RWPE2 (cell line): ENCODE measurements at places on chromosomes 7 and 10.

DNA sequence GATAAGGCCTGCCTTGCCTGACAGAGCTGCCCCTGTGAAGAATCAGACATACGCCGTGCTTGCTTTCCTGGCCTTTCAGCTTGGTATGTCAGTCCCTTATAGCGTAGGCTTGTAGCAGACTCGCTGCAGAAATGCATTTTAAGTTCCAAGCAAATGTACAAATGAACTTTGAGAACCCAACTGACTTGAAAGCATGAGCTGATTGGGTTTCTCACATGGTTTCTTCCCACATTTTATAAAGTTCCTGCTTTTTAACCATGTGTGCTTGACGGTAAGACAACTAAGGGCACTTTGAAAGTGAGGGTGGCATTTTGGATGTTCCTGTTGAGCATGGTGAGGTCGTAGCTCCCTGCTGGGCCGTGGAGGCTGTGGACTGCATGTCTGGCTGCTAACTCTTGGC, 62.6 kb downstream of the CCNY start:
- no peak for DNase-seq

GRCh38 chr10:76540786-76541185, 1096.8 kb downstream of the KCNMA1 start:
- DNase-seq = no peak

GRCh38 chr10:26217396-26218086, 967 bp downstream of the GAD2 start:
- DNase-seq = no peak

- no peak for DNase-seq
These were observed 26.1 kb upstream of the EPC1 start for GRCh38 chr10:32373031-32373430.

DNA sequence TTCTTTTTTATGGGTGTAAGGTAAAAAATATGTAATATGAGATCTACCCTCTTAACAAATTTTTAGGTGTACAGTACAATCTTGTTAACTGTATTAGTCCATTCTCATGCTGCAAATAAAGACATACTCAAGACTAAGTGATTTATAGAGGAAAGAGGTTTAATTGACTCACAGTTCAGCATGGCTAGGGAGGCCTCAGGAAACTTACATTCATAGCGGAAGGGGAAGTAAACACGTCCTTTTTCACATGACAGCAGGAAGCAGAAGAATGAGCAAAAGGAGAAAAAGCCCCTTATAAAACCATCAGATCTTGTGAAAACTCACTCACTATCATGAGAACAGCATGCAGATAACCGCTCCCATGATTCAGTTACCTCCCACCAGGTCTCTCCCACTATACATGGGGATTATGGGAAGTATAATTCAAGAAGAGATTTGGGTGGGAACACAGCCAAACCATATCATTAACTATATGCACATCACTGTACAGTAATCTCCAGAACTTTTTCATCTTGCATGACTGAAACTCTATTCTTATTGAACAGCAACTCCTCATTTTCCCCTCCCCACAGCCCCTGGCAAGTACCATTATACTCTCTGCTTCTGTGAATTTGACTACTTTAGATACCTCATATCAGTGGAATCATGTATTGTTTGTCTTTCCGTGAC, 127.4 kb downstream of the WNT2 start:
- DNase-seq = no peak

DNA sequence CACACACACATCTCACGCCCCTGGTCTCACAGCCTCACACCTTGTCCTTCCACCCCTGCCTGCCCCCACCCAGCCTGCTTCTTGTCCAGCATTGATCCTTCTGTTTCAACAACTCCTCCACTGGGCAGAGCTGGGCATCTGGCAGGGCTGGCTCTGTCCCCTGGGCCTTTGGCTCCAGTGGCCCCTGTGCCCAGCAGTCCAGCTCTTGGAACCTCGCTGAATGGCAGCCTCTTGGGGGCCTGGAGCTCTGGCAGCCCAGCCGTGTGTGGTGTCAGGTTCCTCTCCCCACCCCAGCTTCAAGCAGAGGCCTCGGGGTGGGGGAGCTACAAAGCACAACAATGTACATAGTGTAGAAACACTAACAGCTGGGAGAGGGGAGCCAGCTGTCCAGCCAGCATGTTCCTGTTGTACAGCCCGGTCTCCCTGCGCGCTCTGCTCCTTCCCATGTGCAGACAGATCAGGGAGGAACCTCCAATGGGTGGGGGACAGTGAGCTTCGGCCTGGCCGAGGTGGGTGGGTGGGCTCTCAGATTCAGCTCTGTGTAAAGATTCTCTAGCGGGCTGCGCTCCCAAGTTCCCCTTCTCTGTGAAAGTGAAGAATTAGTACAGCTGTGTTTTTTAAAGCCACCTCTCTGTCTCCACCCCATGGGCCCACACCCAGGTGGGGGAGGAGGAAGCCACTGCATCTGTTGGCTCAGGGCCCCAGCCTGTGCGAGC, 19.4 kb downstream of the ZMIZ2 start:
- no peak for DNase-seq

GRCh38 chr7:117565226-117565625, 85.4 kb downstream of the CFTR start:
- no peak for DNase-seq

DNA sequence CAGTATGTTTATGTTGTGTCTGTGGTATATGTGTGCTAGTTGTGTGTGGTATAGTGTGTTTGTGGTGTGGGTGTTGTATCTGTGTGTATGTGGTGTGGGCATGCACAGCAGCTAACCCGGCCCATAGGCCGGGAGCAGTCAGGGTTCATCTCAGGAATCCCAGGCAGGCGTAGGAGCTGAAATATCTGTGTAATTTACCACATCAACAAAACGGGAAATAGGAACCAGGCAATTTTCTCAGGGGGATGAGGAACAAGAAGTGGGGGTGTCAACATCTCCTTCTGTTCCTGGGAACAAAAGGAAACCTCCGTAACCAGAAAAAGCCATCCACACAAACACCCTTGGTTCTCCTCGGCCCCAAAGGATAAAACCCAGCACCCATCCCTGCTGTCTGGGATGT, 24.5 kb upstream of the ZNF488 start:
- no peak for DNase-seq

- no peak for DNase-seq
These were observed 102.3 kb downstream of the MKX start for GRCh38 chr10:27643301-27643700.

DNA sequence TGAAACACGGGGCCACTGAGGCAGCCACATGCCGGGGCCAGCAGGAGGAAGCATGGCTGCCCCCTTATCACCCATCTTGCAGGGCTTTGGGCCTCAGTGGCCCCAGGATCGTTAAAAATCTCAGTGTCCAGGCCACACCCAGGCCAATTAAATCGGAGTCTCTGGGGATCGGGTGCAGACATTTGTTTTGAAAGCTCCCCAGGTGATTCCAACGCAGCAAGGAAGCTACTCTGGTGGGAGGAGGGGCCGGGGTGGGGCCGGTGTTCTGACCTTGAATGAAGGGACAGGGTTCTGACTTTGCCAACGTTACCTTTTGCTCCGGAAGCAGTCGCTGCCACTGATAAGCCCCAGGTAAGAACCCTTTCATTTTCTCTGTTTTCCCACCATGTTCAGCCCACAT, 412.3 kb upstream of the FOXK1 start:
- no peak for DNase-seq

GRCh38 chr10:7329219-7329618, 81.6 kb downstream of the SFMBT2 start:
- no peak for DNase-seq

- DNase-seq = no peak
These were observed 29.3 kb upstream of the GTF2IRD1 start for GRCh38 chr7:74424291-74424880.

DNA sequence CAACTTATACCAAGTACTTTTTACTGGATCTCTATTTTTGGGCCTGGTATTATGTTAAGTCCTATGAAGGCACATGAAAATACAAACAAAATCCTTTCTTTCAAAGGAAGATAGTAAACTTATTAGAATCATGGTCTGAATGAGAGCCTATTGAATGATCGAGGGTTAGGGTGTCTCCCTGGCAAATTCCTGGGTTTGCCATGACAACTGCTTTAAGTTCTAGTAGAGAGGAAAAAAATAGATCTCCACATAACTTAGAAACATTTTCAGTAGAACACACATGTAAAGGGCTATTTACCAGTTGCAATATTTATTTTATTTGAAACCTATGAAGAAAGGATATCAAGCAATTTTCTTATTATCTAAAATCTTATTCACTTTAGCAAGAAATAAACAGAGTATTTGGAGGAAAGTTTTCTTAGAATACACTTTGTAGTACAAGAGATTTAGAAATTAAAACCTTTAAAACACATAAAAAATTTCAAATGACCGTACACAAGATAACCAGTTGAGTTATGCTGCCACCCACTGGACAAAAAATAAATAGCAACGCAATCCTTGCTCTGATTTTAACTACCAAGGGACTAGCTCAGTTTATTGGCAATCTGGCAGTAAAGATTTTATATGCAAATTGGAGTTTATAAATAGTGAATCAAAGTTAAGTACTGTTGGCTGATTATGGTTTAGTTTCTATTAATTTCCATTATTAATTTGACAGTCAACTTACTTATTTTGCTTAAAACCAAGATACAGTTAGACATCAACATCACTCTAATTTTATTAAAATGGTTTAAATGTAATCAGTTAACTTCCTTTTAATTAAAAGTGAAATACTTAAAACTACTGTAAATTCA, 33.9 kb downstream of the CACUL1 start:
- DNase-seq = no peak

DNA sequence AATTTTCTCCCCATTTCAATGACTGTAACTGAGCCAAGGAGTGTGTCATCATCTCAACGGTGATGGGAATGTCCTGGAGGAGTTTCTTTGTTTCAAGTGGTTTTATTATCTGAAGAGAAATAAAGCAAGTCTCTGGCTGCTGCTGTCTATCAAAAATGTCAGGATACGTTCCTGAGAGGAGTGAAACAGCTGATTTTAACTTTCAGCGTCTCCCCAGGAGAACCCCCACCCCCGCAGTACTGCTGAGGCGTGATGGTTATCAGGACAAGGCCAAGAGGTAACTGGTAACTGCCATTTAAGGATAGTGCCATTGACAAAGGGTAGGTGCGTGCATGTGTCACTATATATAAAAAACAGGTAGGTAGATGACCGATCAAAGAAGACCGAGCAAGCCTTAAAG, 70.3 kb upstream of the LRGUK start:
- DNase-seq = no peak

- DNase-seq = no peak
These were observed 241.5 kb downstream of the PHTF2 start for GRCh38 chr7:78039790-78040776.

GRCh38 chr7:112515989-112516388, 35.2 kb downstream of the LSMEM1 start:
- no peak for DNase-seq

- peak; percentile 76 for DNase-seq
These were observed 12.7 kb downstream of the HNRNPF start for GRCh38 chr10:43396061-43396927.

DNA sequence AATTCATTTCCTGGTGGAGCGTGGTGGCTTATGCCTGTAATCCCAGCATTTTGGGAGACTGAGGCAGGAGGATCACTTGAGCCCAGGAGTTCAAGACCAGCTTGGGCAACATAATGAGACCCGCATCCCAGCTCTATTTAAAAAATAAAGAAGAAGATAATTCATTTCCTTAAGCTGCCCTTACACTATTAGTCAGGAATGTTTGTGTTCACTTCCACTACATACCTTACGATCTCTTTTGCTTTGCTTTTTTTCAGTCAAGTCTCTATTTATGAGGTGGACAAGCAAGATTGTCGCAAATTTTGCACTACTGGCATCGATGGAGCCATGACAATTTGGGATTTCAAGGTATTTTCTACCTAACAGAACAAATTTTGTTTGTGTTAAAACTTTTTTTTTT, 11.2 kb upstream of the ARPC1B start:
- no peak for DNase-seq

DNA sequence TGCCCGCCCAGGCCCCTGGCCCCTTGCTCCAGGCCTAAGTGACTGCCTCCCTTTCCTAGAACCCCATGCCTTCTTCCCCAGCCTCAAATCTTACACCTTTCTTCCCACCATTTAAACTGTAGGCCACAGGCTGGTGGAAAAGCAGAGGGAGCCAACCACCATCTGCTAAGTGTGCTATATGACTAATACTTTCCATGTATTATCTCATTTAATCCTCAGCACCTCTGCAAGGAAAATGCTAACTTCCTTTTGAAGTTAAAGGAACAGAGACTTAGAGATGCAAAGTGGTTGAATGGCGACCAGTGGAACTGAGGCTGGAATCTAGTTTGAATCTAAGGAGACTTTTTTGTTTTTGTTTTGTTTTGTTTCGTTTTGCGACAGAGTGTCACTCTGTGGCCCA, 17.8 kb upstream of the MTPAP start:
- no peak for DNase-seq

DNA sequence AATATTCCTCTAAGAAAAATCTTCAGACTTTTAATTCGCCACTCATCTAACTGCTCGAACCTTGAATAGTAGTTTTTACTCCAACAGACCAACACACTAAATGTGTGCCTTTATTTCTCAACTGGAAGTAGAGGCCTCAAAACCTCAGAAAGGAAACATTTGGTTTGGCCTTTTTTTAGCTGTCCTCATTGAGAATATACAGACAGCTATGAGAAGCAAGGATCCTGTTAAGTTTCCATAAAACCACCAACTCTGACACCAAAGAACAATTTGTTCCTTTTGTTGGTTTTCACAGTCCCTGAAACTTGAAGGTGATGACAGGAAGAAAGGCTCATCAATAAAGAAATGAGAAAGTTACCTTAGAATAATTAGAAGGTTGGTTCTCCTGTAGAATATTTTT, 199.2 kb upstream of the MEOX2 start:
- no peak for DNase-seq

DNA sequence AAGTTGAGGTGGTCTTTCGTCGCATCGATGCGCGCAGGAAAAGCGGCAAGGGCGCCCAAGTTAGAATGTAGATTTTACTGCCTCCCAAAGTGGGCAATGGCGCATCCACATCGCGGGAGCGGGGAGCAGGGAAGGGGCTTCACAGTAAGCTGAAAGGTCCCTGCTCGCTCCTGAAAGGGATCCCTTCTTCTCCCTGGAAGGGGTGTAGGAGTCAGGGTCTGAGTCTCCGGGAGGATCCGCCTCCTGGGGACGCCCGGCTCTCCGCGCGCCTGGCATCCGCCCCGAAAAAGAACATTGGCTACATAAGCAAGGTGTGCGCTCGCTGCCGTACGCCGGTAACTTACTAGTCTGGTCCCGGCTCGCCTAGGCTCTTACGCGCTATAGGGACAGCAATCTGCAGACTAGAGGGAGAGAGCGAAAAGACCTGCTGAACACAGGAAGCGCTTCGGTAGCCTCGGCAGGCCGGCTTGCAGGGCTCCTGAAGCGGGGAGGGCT, 804 bp downstream of the UNC5B start:
- DNase-seq = peak; percentile 85
